ENCODE measurements at places on chromosomes 16 and 17.

DNA sequence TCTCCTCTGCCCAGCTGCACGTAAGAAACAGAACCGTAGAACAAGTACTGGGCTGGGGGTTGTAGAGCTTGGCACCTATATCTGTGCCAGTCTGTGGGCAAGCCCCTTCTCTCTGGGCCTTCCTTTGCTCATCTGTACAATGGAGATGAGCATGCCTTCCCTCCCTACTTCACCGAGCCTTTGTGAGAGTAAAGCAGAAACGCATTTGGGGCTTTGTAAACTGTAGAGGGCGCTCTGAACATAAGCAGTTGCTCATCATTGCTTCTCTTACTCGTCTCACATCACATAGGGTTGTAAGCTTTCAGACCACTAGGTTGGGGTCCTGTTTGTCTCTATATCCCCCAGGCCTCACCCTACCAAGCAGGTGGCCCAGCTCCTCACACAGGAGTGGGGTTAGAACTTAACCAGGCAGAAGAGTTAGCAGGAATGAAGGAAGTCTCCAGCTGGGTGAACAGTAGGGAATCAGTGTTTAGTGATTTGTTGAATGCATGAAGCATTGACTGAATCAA is 15.1 kb downstream of the SAMD14 start:
- DNase-seq: no peak

DNA sequence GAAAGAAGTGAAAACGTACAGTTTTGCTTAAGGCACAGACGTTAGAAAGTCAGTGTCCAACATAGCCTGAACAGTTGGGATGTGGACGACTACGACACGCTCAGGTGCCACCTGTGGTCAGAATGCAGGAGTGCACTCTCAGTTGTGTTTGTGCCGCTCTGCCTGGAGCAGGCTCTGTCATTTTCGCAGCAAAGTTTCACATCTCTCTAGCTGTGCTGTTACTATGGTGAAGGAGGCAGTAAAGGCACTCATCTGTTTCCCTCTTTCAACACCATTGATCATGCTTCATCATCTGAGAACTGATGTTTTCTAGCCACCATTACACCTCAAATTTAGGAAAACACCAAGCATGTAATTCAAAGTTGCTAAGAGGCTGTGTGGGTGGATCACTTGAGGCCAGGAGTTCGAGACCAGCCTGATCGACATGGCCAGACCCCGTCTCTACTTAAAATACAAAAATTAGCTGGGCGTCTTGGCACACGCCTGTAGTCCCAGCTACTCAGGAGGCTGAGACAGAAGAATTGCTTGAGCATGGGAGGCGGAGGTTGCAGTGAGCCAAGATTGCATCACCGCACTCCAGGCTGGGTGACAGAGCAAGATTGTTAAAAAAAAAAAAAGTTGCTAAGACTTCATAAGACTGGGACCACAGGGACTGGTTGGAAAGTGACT is 44.9 kb upstream of the DNAJA2 start:
- peak; percentile 14 for DNase-seq

GRCh38 chr16:85541980-85542900 is 70.9 kb upstream of the GSE1 start:
- no peak for DNase-seq

DNA sequence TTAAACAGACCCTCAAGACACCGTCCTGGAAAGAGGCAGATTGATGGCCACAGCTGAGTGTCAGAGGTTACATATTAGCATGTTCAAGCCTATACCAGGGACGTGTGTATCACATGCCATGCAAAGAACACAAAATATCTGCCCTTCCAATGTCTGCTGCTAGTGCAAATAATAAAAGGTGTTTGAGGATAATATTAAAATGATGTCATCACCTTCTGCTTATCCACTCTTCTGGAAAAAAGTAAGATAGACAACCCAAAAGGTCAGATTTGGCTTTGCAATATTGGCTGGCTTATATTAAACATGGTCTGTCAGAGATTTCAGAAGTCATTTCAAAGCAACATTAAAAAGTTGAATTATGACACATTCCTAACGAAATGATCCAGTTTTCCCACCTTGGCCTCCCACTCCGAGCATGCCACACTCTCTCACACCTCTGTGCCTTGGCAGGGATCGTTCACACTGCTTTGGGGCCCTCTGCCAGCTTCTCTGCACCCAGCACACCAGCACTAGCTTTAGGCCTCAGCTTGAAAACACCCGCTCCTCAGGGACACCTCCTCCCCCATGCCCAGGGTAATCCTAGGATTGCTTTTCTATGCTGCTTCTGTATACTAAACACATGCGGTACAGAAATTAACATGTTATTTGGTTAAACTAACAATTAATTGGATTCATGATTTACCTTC is 248.2 kb downstream of the NTN1 start:
- DNase-seq: no peak

GRCh38 chr16:84527532-84528269 is 23.2 kb upstream of the MEAK7 start:
- DNase-seq: no peak

DNA sequence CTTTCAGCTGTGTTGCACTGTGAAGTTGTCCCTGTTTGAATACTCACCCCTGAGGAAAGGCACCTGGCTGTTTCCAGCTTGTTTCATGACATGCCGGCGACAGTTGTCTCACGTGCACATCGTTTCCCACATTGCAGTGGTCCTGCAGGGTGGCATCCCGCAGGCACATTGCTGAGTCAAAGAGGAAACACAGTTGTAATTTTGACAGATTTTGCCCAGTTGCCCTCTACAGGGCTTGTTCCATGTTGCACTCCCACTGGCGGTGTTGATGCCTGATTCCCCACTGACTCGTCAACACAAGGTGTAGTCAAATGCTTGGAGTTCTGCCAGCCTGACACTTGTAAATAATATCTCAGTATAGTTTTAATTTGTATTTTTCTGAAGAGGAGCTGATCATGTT is 23.8 kb downstream of the EPN2 start:
- DNase-seq: no peak

- DNase-seq: no peak
Measured at GRCh38 chr17:31225831-31226230, 71.2 kb downstream of the OMG start.

GRCh38 chr17:75548813-75549212 is 23.3 kb downstream of the LLGL2 start:
- DNase-seq: no peak

- no peak for DNase-seq
Measured at GRCh38 chr16:69404275-69404805, 18.5 kb upstream of the TERF2 start.

- DNase-seq: no peak
Measured at GRCh38 chr16:89795676-89796075, 20.8 kb downstream of the FANCA start.

DNA sequence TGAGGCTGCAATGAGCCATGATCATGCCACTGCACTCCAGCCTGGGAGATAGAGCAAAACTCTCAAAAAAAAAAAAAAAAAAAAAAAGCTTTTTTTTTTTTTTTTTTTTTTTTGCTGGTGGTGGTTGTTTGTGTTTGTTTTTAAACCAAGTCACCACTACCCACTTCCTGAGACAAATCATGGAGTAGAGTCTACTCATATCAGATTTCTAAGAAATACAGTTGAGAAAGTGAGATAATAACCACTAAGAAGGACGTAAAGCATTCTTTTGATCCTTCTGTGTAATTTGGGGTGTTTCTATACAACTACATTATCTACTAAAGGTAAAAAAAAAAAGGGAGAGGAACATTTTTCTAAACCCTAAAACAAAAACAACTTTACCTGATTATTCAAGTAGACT is 38.0 kb downstream of the AXIN2 start:
- DNase-seq: no peak

GRCh38 chr17:41329279-41329948 is 13.9 kb upstream of the KRTAP17-1 start:
- DNase-seq: no peak

DNA sequence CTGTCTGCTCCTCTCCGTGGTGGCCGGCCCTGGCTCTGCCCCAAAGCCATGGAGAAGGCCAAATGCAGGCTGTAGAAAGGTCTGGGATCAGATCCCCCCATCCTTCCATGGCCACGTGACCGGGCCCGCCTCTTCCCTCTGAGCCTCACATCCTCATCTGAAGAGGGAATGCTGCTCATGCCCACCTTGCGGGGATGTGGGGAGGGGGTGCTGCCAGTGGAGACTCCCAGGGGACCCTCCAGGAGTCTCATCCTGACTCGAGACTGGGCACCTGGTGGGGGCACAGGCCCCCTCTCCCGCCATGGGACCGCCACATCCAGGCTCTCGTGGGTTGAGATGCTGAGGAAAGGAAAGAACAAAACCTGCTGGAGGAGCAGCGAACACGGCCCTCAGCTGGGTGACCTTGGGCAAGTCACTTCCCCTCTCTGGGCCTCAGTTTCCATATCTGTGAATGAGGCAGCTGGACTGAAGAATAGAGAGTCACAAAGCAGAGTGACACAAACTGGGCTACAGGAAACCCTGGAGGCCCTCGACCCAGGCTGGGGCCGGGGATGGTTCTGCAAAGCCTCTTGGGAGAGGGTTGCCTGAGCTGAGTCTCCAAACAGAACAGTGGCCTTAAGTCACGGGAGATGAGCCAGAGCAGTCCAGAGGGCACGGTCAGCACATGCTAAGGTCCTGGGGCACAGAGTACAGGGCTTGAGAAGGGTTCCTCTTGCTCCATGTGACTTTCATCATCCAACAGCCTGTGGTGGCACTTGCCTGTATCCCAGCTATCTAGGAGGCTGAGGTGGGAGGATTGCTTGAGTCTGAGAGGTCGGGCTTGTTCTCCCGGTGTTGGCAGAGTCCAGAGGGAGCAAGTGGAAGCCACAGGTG is 30.1 kb downstream of the SOCS1 start:
- no peak for DNase-seq

GRCh38 chr17:17919169-17920107 is 52.8 kb downstream of the TOM1L2 start:
- DNase-seq: peak; percentile 41

GRCh38 chr17:1049446-1050225 is 52.7 kb downstream of the TIMM22 start:
- no peak for DNase-seq

DNA sequence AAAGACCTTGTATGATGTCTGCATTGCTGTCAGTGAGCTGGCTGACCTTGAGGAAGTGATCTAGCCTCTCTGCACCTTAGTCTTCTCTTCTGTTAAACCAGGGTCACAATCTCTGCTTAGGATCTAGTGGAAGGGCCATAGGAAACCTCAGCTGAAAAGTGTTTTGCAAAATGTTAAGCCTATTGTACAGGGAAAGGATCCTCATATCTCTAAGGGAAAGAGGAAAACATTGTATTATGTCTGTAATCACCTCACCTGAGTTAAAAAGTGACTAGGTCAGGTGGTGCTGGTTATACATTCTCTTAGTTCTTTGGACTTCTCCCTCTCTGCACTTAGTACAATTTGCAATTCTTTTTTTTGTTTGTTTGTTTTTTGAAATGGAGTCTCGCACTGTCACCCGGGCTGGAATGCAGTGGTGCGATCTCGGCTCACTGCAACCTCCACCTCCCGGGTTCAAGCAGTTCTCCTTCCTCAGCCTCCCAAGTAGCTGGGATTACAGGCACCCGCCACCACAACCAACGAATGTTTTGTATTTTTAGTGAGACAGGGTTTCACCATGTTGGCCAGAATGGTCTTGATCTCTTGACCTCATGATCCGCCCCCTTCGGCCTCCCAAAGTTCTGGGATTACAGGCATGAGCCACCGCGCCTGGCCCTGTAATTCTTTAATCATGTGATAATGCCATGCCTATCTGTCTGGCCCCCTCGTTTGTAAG is 2.0 kb upstream of the SEPHS2 start:
- DNase-seq: no peak

GRCh38 chr17:74763565-74764387 is 12.4 kb downstream of the NAT9 start:
- DNase-seq: no peak

DNA sequence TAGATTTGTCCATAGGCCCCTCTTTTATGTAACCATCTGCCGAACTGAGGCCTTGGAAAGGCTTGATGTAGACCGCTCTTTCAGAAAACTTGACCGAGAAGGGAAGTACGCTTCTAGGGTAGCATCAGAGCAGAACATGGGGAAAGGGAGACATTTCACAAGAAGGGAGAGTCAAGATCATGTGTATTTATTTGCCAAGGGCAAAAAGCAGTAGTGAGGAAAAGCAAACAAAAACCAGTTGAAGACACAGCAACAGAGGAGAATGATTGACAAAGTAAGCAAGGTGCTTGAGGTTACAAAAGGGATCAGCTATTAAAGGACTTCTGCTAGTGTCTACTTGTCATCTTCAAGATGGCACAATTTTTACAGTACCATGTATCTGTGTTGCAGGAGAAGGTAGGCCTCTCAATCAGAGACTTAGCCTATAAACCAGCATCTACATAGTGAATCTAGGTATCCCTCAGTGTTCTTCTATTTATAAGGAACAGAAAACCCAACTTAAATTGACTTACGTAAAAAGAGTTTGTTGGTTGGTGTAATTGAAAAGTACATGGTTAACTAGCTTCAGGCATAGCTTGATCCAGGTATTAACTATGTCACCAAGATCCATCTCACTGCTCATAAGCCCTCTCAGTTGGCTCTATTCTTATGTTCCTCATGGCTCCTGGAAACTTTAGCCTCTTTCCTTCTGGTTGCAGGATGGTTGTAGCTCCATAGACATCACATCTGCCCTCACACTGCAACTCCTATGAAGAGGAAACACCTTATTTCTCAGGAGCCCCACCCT is 288.4 kb downstream of the IRX3 start:
- DNase-seq: no peak

DNA sequence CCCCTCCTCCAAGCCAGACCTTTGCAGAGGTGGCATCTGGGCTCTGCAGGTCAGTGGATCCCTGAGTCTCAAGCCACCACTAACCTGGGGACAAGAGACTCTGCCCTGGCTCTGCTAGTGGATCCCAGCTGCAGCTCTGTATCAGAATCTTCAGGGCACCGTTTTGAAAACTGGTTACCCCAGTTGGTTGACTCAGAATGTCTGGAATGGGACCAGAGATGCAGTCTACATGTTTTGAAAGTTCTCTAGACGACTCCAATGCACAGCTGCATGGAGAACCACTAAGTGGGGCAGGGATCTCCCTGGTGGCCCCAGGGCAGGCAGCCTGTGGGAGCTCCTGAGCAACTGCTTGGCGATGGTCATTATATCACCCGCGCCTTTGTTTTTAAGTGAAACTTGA is 34.1 kb upstream of the ADORA2B start:
- DNase-seq: no peak

Data from activated T-helper 9 cell treated with anti-CD3 and anti-CD28 coated beads, Interleukin-2, amount 50 U/mL, for 16 hours (primary cell).